ENCODE measurements at places on chromosomes 1 and 21.

DNA sequence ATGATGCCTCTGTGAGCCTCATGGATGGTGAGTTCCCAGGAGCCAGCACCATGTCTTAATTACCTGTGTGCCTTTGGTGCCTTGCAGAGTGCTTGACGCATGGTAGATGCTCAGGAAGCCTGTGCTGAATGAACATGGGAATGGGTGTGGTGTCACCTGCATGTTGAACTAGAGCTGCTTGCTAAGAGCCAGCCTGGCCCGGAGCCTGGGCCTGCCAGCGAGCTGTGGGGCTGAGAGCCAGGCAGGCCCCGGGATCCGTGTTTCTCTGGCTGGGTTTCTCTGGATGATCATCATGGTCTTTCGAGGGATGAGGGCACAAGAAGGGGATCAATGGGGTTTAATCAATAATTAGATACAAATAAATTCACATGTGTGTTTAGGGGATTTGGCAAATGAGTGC, 6.7 kb upstream of the TEX35 start:
- DNase-seq = no peak

DNA sequence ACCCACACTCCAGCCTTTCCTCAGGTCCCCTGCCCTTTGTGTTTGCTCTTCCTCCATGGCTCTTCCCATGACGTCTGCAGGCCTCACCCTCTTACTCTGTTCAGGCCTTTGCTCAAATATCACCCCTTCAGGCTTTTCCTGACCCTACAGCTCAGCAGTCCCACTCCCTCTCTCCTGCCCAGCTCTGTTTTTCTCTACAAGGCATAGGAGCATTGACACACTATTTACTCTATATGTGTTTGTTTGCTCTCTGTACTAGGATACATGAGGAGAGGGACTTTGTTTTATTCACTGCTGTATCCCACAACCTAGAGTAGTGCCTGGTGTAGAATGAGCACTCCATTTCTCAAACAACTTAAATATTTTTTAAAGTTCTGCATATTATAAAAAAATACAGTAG, 107.4 kb upstream of the COA6 start:
- no peak for DNase-seq

- DNase-seq = no peak
These were observed 133.7 kb downstream of the DMRTA2 start for GRCh38 chr1:50289495-50289894.

GRCh38 chr1:97551113-97551512, 369.7 kb downstream of the DPYD start:
- no peak for DNase-seq

- no peak for DNase-seq
These were observed 4.4 kb upstream of the FASLG start for GRCh38 chr1:172654535-172654934.

- DNase-seq = no peak
These were observed 7.0 kb downstream of the TCHH start for GRCh38 chr1:152107984-152108881.

DNA sequence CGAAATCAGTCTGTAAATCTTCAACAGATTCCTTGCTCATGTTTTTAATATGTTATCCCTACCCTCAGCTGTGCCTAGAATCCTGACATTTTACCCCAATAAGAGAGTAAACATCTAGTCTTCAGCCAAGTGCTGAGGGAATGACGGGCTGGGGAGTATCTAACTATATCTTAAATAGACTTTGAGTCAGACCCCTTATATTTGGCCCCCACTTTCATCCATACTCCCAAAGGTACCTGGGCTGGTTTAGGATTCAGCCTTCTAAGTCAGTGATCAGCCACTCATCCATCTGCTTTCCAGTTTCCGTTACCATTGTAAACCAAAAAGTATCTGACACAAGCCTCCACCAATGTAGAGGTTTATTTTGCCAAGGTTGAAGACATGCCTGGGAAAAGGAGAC, 36.1 kb upstream of the CNIH3 start:
- no peak for DNase-seq

GRCh38 chr1:223751696-223752095, 39.4 kb downstream of the CAPN2 start:
- DNase-seq = no peak

- DNase-seq = no peak
These were observed 8.9 kb upstream of the PCBP3 start for GRCh38 chr21:45634511-45635183.

- no peak for DNase-seq
These were observed 8.3 kb upstream of the ZC3H11B start for GRCh38 chr1:219621047-219621786.

DNA sequence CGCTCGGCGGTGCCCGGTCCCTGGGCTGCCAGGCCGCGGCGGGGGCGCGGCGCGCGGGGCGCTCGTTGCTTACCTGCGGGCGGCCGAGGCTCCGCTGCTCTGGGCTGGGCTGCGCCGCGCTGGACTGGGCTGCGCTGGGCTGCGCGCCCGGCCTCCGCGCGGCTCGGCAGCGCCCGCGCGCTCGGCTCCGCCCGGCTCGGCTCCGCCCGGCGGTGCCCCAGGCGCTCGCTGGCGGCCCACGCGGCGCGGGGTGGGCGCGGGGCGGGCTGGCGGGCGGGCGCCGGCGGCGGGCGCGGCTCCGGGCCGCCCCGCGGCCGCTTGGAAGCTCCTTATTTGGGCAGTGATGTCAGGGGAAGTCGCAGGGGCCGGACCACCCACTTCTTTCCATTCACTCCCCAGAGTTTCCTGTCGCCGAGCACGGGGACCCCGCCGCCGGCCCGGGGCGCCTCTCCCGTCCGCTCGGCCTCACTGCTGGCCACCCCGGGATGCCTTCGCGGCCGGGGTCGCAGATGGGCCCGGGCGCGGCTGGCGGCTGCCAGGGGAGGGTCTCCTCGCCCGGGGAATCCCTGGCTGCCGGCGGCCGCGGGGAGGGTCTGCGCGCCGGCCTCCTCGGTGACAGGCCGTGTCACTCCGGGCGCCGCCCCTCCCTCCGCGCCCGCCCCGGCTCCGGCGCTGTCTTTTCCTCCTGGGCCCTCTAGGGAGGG, 177.7 kb upstream of the EDN2 start:
- DNase-seq = no peak

DNA sequence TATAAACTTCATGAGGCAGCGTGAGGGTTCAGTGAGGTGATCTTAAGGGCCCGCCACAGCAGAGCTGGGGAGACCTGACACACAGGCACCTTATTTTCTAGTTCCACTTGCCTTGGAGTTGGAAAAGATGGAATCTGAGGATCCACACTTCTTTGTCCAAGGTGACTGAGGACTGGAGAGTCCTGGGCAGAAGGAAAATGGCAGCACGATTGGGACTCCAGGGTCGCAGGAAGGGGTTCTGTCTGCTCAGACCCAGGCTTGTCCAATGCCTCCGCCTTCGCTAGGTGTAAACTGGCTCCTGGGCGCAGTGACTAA, 1.3 kb downstream of the GALE start:
- no peak for DNase-seq

- no peak for DNase-seq
These were observed 339.3 kb upstream of the NR5A2 start for GRCh38 chr1:199688133-199688676.

GRCh38 chr1:186872291-186872690, 43.5 kb downstream of the PLA2G4A start:
- no peak for DNase-seq

DNA sequence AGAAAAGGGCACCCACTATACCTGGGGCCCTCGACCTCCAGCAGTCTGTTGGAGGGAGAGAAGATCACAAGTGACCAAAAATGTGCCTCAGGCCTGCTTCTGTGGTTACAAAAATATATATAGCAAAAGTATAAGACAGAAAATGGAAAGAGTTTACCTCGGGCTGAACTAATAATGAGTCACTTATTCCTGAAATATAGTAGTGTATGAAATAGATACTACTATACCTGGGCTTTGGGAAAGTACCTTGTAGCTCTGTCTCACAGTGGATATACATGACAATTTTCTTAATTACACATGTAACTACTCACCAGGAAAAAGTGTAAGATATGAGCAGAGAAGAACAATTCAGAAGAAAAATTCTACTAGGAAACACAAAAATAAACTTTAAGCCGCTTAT, 7.3 kb upstream of the APCS start:
- no peak for DNase-seq

All from fibroblast of the conjunctiva (primary cell).